ENCODE measurements at places on chromosomes 6 and 20. TPM values are rescaled to one million over a fixed set of nuclear protein-coding genes. Genes with fewer than 3 reads are reported as not detected.

- no peak for DNase-seq
Observed at GRCh38 chr6:123507582-123507981, 129.2 kb downstream of the TRDN start.

KHDRBS2 gene
- polyA plus RNA-seq, result not detected

DNA sequence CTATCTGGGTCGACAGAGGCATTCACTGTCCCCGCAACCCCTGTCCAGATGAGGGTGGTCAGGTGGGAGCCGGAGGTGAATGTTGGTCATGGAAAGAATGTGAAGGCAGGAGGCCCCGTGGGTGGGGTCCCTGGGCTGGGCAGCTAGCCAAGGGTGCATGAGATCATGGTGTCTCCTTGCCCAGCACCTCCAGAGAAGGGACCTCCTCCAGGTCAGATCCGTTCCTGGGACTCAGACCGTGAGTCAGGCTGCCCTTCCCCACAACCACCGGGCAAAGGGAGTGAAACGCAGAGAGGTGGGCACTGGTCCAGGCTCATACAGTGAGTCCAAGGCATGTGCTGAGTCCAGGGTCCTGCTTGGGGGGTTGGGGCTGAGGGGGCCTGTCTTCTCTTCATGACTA lies 3.5 kb downstream of the FOXS1 start:
- DNase-seq, result no peak

- DNase-seq, result no peak
Observed at GRCh38 chr6:144857086-144857485, 572.0 kb downstream of the UTRN start.

- DNase-seq, result no peak
Observed at GRCh38 chr20:33516882-33517281, 27.0 kb downstream of the CBFA2T2 start.

- DNase-seq, result no peak
Observed at GRCh38 chr20:57038608-57039440, 227.6 kb downstream of the BMP7 start.

- DNase-seq, result no peak
Observed at GRCh38 chr6:27617700-27618689, 145.1 kb upstream of the ZNF184 start.

DNA sequence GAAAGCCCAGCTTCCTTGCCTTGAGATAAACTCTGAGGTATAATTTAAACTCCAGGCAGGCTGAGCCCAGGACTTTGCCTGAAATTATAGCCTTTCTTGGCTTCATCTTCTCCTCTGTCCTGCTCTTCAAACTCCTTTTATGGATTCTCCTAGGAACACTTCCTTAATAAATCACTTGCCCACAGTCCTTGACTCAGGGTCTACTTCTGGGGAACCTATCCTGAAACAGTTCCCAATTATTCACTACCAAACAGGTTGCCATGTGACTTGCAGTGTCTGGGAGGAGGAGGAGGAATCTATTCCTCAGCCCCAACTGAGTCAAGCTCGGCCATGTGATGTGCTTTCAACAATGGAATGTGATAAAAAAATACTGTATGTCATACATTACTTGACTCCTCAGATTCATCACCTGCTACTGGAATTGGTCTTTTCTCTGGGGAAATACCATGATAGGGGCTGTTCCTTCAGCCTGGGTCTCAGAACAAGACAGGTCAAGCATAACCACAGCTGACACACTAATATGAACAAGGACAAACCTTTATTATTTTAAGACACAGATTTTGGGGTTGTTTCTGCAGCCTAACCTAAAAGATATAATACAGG lies 20.5 kb upstream of the CDKN1A start:
- no peak for DNase-seq

GRCh38 chr6:118758946-118759345 lies 107.6 kb upstream of the CEP85L start:
- no peak for DNase-seq

- DNase-seq, result no peak
Observed at GRCh38 chr6:40049128-40049527, 114.9 kb upstream of the MOCS1 start.

GRCh38 chr20:22807045-22807444 lies 222.7 kb upstream of the FOXA2 start:
- no peak for DNase-seq

- no peak for DNase-seq
Observed at GRCh38 chr20:45991616-45992015, 17.1 kb upstream of the MMP9 start.

COL19A1 gene
- polyA plus RNA-seq, result 9.5 TPM

DNA sequence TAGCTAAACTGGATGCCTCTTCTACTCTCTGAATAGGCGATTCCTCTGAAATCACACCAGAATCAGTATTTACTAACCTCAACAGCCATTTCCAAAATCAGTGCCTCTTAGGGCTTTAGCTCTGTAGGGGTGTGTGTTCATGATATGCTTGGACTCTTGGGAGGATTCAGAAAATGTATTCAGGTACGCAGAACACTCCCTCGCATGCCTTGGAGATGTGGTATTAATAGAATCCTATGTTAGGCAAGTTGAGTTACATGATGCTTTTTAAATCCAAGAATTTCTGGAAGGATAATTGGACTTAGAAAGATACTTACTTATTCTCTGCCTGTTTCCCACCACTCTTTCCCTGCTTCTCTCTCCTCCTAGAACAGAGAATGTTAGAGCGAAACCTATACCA lies 31.8 kb upstream of the PBOV1 start:
- DNase-seq, result no peak

POM121L2 gene
- polyA plus RNA-seq, result not detected

GRCh38 chr6:135854799-135855198 lies 3.3 kb downstream of the PDE7B start:
- no peak for DNase-seq

TULP1 gene
- polyA plus RNA-seq, result 1.9 TPM

MUC21 gene
- polyA plus RNA-seq, result not detected

GFRAL gene
- not detected for polyA plus RNA-seq

DNA sequence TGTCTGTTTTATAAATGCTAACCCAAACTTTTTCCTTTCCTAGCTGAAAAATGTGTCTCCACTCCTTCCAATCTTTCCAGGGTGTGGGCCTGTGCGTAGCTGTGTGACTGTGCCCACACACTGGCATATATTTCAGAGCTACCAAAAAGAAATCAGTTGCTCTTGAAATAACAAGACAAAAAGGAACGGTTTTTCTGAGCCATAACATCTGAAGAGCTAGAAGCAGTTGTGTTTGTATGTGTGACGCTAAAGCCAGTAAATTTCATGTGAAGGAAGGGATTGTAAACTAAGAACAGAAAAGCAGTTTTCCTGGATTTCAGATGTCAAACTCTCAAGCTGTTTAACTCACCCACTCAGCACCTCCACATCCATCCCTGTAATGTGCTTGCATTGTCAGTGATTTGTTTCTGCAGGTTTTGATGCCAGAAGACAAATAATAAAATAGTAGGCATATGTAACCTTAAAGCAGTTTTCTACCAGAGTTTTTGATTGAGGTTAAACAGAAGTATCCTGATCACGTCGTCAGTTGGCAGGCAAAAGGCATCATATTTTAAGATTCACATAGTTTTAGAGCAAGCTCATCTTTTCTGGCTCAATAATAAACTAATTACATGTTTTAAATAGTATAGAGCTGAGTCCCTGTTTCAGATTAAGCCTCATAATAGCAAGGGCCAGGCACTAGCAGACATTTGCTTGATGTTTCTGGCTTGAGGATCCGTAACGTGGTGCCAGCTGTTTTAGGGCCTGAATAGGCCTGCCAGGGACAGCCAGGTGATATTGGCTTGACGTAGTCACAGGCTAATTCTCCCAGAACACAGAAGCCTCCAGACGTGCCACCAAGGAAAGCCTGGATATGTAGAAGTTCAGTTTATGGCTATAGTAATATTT lies 90.9 kb downstream of the FOXO3 start:
- DNase-seq, result peak; percentile 70

GRCh38 chr6:134738211-134738885 lies 211.6 kb downstream of the ALDH8A1 start:
- no peak for DNase-seq

GRCh38 chr20:58623579-58624473 lies 27.3 kb upstream of the STX16 start:
- DNase-seq, result peak; percentile 80

- DNase-seq, result no peak
Observed at GRCh38 chr20:44282192-44282591, 28.8 kb downstream of the FITM2 start.

GRCh38 chr6:1416191-1416760 lies 26.9 kb downstream of the FOXF2 start:
- no peak for DNase-seq

DNA sequence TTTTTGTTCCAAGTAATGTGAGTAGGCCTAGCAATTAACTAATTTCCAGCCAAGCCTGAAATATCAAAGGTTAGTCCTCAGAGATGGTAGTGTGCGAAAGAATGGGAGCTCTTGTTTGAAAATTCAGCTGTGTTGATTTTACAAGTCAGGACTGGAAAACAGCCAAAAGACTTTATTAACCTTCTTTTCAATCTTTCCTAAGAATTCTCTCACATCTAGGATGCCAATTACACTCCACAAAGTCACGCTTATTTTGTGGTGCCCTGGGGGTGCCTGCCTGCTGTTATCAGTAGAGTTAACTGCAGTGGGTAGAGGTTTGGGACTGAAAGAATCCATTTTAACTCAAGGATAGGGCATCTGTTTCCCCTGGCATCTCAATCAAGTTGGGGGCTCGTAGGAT lies 30.7 kb upstream of the MAP3K4 start:
- no peak for DNase-seq

DNA sequence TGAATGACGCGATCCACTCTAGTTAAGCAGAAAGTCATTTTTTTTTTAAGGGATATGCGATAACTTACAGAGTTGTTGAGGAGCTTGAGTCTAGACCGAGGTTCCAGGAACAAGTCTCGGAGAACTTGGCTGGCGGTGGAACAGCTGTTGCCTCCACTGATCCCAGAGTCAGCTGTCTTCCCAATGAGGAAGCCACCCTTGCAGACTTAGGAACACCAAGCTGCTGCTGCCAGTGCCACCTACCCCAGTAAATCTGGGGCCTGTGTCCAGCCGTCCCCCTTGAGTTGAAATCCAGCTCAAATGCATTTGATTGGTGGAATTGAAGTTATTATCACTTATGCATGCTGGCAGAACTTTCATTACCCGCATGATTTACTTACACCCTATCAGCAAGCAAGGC lies 6.7 kb downstream of the PFDN4 start:
- no peak for DNase-seq

PKIB gene
- polyA plus RNA-seq, result 0.44 TPM

DNA sequence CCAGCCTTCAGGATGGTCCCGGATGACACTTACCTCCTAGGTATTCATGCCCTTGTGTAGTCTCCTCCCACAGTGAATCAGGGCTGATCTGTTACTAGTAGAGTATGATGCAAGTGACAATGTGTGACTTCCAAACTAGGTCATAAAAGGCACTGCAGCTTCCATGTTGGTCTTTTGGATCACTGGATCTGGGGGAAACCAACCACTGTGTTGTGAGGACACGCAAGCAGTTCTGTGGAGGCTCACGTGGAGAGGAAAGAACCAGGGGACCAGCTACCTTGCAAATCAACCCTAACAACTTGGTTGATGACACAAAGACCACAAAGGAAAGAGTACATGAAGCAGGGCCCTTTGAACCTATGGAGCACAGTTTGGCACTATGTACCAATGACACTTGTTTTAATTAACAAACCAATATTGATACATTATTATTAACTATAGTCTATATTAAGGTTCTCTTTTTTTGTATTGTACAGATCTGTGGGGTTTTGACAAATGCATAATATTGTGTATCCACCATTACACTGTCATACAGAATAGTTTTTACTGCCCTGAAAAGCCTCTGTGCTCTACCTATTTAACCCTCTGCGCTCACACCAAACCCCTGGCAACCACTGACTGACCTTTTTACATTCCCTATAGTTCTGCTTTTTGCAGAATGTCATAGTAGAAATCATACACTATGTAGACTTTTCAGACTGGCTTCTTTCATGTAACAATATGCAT lies 16.3 kb upstream of the SDCBP2 start:
- no peak for DNase-seq

IYD gene
- 0.08 TPM for polyA plus RNA-seq

DNA sequence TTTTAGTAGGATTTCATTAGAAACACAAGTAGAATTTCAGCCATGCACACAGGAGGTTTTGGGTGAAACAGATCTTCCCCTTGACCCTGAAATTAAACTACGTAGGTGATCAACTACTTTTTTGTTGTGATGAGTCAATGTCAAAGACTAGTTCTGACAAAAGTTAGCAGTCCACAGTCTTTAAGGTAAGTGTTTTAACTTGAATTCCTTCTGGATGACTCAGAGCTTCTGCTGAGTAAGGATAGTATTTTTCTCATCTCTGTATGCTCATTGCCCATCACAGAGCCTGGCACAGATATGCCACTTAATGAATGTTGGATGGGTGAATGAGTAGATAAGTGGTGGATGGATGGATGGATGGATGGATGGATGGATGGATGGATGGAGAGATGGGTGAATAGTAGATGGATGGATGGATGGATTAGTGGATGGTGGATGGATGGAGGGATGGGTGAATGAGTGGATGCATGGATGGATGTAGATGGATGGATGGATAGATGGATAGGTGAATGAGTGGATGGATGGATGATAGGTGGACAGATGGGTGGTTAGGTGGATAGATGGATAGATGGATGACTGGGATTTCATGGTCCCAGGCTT lies 165.3 kb downstream of the ZMYND8 start:
- no peak for DNase-seq

DNA sequence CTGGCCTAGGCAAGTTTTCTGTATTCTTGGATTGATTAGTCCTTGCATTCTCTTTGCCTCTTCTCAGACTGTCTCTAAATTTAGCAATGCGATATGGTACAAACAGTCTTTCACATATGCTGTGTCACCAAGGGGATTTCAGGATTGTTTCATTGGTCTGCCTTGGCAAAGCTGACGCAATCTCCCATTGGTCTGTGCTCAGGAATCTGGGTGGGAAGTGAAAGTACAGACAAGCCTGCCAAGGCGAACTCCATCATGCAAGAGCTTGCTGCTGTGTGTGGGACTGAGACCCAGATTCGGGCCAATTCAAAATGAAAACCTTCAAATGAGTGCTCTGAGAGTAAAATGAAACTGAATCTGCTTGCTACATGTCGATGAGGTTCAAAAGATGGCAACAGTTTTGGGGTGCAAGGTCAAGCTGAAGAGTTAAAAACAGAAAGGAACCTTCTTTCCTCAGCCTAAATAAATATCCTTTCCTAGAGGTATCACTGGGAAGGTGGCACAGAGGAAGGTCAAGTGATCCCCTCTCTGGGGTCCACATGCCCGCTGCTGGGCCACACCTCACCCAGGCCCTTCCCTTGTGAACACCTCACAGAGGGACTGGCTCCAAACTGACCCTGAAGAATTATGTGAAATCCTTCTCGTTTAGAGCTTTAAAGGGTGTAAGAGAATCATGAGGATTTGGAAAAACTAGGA lies 198.8 kb upstream of the PREP start:
- DNase-seq, result peak; percentile 71

DNA sequence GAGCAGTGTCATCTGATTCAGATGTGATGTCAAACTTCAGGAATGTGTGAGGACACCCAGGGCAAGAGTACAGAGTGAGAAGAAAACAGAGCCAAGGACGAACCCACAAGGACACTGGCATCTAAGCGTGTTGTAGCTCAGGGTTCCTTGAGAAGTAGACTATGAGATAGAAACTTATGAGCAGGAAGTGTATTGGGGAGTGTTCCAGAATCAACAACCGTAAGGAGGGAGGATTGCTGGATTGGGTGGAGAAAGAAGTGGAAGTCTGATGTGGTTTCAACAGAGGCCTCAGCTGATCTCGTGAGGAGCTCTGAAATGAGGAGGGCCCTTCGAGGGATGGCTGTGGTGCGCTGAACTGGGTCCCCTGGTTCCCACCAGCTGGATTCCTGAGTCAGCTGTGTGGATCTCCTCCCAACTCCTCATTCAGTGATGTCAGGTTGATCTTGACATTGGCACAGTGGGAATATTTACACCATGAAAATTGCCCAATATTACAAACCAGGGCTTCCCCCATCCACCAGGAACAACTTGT lies 25.7 kb upstream of the IGF2R start:
- no peak for DNase-seq

HLA-DQA1 gene
- polyA plus RNA-seq, result 9.5 TPM

Measured in hindlimb muscle (tissue), 1 donor.